Iris pigment epithelial cell (primary cell): ENCODE measurements at places on chromosomes 16 and 17.

DNA sequence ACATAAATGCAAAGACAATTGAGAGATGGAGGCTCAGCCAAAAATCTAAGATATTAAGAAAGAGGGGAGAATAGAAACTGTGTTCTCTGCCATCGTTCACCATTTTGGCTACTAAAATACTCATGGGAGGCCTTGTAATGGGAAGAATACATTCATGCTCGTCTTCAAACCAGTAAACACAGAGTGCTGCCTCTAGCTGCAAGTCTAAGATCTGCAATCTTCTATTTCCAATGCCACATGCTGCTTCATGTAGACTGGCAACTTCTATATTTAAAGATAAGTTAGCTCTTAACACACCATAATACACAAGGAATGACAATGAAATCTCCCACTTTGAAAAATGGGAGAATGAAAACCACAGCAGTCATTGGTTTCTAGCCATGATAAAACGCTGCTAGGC is 387.3 kb downstream of the HS3ST3B1 start:
- no peak for DNase-seq

GRCh38 chr17:76994237-76994637 is 126.0 kb downstream of the MGAT5B start:
- DNase-seq = no peak

DNA sequence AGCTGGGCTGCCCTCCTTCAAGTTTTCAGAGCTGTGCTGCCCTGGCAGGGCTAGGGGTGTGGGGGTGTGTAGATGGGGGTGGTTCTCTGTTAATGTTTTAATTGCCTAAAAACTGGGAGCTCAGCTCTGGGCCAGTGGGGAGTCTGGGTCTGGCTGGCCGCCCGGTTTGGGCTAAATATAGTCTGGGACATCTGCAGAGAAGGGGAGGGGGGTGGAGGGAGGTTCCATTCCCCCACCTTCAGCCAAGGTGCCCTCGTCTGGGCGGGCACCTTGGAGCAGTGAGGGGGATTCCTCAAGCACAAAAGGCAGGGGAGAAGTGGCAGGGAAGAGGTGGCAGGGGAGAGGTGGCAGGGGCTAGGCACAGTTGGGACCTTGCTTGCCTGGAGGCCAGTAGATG is 13.0 kb downstream of the RARA start:
- no peak for DNase-seq

GRCh38 chr16:85991425-85991824 is 92.5 kb downstream of the IRF8 start:
- no peak for DNase-seq

- DNase-seq = no peak
These were observed 7.2 kb downstream of the SPAG7 start for GRCh38 chr17:4960279-4960922.
